ENCODE measurements at places on chromosomes 13 and 19.

DNA sequence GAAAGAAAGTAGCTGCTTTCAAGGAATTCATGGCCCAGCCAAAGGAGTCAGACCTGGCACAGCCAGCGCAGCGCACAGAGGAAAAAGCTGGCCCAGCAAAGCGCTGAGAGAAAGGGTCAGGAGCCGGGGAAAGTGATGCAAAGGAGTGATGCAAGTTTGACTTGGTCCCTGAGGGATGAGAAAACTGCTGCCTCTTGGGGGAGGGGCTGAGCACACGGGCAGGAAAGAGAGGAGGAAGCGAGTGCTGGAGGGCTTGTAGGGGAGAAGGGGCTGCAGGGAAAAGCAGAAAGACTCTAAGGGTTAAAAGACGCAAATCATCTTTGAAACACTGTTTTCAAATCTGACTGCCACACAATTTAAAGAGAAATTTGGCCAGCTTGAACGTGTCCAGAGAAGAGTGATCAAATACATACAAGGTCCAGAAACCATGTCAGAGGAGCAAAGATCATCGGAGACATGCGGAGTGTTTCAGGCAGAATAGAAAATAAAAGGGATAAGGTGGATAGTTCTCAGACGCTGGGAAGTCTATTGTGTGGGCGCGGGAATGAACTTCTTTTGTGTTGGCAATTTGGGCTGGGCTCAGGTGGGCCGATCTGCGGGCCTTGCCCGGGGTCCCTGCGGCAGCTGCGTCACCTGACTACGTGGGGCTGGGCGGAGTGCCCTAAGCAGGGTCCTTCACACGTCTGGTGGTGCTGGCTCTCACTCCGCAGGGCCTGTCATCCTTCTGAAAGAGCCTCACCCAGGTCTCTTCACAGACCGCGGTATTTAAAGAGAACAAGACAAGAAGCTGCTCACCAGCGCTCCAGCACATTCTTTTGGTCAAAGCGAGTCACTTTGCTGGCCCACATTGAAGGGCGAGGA, 18.1 kb downstream of the N4BP2L1 start:
- no peak for DNase-seq

DNA sequence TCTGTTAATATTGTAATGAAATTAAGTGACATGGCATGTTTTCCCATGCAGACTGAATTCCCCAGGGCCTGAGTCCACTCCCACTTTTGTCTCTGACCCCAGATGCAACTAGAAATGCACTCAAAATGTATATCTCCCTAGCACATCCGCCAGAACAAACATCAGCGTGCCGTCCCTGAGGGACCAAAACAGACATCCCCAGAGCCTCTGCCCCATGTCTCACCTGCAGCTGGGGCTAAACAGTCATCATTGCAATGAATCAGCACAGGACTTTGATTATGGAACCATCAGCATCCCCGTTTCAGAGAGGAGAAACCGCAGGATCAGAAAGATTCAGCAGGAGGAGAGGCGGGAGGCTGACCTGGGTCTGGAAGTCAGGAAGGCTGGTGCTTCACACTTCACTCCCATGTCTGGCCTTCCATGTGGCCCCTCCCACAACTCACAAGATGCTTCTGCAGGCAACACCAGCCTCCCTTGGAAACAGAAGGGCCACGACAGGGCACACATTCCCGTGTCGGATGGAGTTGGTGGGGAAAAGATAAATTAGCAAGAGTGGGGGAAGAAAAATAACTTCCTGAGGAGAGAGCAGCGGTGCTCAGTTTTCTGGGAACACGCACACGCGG, 130.6 kb upstream of the VSTM2B start:
- DNase-seq = no peak

DNA sequence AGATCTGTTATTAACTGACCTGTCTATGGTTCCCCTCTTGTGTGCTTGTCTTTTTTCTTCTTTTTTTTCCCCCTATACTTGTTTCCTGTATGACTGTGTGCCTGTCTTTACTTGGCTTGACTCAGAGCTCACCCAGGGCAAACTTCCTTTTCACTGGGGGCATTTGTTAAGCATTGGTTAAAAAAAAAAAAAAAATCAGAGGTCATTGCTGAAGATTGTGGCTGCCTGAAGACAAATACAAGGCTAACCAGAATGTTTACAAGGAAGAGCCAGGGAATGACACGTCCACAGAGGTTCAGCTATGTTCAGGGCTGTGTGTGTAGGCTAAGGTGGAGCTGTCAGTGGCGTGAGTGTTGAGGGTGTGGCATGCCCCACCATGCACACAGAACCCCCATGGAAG, 47.1 kb downstream of the LNX2 start:
- DNase-seq = peak; percentile 14

- no peak for DNase-seq
These were observed 1.7 kb downstream of the CNMD start for GRCh38 chr13:52737965-52738364.

- DNase-seq = no peak
These were observed 11.8 kb upstream of the PABPC3 start for GRCh38 chr13:25084096-25084495.

DNA sequence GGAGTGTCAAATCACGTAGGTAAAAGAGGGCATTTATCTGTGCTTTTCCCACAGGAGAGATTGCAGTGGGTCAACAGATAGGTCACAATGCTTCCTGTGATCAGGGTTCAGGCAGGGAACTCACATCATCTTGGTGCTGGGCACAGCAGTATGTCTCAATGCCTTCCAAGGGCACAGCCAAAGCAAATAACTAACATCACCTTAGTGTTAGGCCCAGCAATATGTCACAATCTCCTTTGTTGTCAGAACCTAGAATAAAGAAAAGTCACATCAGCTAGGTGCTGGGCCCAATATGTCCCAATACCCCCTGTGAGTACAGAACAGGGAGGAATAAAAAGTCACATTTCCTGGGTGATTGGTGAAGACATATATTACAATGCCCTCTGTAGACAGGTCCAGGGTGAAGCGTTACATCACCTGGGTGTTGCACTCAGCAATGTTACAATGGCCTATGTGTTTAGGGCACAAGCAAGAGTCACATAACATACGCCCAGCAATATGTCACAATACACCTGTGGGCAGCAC, 11.4 kb upstream of the ZNF724 start:
- no peak for DNase-seq

GRCh38 chr19:6126335-6126974, 9.0 kb upstream of the ACSBG2 start:
- DNase-seq = peak; percentile 78
